ENCODE measurements at places on chromosomes 4 and X. TPM values are rescaled to one million over a fixed set of nuclear protein-coding genes. Genes with fewer than 3 reads are reported as not detected.

NKX6-1 gene
- total RNA-seq: not detected

- DNase-seq: no peak
These were observed 44.2 kb upstream of the SPRY1 start for GRCh38 chr4:123352240-123352945.

- DNase-seq: peak; percentile 51
These were observed 111.0 kb downstream of the DHX15 start for GRCh38 chr4:24473309-24473721.

DNA sequence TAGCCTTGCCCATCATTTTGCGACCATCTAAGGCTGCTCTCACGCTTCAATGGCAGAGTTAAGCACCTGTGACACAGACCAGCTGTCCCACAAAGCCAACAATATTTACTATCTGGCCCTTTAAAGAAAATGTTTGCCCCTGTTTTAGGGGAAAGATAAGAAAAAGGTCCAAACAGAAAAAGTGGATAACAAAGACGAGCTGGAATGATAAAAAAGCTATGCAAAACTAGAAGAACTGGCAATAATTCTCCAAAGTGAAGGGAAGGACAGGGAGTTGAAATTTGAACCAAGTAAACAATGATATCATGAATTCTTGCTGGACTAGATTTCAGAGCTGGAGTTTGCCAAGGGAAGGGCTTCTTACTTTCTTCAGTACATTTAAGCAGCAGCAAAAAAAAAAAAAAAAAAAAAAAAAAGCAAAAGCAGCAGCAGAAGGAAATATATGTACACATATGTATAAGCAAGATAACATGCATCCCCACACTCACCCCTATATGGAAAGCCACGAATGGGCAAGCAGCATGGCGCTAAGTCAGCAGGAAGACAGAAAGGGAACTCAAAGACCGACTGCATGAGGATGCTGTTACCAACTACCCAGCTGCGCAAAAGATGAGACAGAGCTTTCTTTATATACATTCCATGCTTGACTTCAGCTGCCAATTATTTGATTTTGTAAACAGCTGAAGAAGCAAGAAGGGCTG lies 12.5 kb downstream of the TRAPPC2 start:
- peak; percentile 28 for DNase-seq

GRCh38 chr4:126004941-126005340 lies 690.2 kb downstream of the FAT4 start:
- DNase-seq: no peak

DNA sequence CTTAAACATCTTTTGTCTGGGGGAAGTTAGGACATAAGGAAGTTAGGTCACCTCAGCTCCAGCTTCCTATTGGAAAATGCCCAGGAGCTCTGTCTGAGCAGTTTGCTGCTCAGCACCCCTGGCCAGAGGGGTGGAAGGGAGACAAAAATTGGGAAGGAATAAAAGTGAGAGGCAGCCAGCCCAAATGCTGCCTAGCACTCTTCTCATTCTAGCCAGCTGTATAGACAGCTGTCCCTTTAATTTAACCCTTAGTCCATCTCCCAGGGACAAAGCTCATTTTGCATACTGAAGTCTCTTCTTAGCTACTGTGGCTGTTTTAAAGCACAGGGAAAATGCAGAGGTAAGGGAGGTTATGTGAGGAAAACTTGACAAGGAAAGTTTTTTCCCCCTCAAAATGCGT lies 89.5 kb upstream of the CITED1 start:
- no peak for DNase-seq
